ENCODE measurements at places on chromosomes 4 and X.

- no peak for DNase-seq
Measured at GRCh38 chr4:109589605-109590004, 29.6 kb downstream of the MCUB start.

DNA sequence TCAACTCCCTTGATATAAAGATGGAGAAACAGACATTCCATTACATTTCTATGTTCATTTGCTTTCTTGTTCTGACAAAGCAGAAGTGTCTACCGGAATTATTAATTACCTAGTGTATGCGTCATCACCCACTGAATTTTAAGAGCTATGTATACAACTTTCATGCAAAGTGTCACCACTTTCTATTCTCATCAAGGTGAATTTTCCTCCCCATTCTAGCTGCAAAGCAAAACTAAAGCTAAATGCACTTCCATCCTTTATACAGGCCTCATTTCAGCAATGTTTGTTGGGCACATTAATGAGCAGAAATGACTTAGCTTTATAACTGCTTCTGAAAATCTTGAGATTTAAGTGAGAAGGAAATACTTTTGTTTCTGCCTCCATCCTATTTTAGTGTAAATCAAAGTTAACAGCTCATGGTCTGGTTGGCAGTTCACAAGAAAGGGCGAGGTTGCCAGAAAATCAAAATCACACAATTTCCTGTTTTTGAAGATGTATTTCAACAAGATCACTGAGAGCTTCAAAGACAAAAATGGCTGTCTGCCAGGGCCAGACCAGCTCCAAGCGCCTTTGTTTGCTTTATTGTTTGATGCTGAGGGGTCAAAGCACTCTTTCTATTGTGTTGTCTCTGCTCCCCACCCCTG, 7.2 kb upstream of the FAM9C start:
- DNase-seq = peak; percentile 35

- no peak for DNase-seq
Measured at GRCh38 chr4:84796394-84796793, 170.1 kb downstream of the WDFY3 start.

DNA sequence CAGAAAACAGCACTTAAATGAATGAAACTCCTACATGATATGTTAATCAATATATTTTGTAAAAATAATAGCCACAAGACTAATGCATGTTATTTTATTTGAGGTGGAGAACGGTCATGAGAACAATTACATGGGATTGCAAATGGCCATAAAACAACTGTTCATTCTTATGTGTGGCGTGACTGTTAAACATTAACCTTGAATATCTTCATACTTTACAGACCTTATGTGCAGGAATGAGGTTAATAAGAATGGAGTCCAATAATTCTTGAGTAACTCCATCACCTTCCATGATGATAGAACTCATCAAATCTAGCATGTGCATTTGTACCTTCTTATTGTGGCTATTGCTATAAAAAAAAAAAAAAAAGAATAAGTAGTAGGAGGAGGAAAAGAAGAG, 55.3 kb downstream of the PDS5A start:
- no peak for DNase-seq

DNA sequence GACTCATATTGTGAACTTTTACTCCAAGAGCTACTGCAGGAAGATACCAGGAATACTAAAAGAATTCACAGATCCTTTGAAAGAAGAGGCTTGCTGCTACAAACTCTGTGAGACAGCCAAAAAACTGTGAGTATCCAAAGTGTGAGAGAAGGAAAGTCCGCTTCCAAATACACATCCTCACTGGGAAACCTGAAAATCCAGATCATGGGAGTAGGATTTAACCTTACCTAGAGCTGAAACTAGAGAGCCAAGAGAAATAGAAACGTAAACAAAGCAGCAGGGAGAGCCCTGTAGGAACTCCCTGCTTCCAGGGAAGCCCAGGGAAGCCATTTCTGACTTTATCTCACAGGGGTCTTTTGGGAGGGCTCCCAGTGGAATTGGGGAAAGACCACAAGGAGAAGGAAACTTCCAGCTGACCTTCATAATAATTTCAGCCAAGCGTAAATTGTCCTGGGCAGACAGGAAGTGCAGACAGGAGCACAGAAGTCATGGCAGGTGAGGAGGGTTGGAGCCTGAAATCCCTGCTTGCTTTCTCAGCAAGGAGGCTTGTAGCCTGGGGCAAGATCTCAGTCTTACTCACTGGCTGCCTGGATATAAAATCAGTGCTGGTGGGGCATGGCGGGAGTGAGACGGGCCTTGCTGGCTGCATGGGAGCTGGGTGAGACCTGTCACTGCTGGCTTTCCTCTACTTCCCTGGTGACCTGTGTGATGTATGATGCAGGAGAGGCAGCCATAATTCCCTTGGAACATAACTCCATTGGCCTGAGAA, 26.2 kb upstream of the NFKB1 start:
- no peak for DNase-seq

- DNase-seq = no peak
Measured at GRCh38 chr4:27276307-27277073, 415.8 kb downstream of the STIM2 start.

GRCh38 chr4:178241601-178242118, 799.4 kb upstream of the AGA start:
- DNase-seq = no peak

- DNase-seq = no peak
Measured at GRCh38 chr4:187268940-187269339, 545.3 kb upstream of the FAT1 start.

- no peak for DNase-seq
Measured at GRCh38 chr4:155656025-155656424, 10.6 kb upstream of the GUCY1A1 start.

GRCh38 chr4:159451006-159451405, 348.1 kb downstream of the RAPGEF2 start:
- no peak for DNase-seq

Measured in germinal center (tissue), 1 donor.